ENCODE measurements at places on chromosomes 7 and 10.

GRCh38 chr10:97519342-97519741 is 20.6 kb downstream of the UBTD1 start:
- DNase-seq: no peak

DNA sequence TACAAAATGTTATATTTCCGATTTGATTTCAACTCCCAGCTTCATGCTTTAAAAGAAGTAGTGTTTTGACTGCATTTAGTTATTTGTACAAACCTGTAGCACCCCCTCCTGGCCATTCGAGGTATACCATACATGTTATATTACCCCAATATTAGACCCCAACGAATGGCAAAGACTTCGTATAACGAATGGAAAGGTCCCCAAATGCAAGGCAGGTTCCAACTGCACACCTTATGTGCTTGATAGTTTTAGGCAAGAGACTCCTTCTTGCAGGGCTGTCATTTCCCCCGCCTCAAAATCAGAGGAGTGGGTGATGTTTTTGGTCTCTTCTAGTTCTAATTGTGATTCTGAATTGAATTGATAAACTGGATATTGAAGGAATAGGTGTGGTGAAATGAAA is 101.1 kb upstream of the TARP start:
- DNase-seq: peak; percentile 70

DNA sequence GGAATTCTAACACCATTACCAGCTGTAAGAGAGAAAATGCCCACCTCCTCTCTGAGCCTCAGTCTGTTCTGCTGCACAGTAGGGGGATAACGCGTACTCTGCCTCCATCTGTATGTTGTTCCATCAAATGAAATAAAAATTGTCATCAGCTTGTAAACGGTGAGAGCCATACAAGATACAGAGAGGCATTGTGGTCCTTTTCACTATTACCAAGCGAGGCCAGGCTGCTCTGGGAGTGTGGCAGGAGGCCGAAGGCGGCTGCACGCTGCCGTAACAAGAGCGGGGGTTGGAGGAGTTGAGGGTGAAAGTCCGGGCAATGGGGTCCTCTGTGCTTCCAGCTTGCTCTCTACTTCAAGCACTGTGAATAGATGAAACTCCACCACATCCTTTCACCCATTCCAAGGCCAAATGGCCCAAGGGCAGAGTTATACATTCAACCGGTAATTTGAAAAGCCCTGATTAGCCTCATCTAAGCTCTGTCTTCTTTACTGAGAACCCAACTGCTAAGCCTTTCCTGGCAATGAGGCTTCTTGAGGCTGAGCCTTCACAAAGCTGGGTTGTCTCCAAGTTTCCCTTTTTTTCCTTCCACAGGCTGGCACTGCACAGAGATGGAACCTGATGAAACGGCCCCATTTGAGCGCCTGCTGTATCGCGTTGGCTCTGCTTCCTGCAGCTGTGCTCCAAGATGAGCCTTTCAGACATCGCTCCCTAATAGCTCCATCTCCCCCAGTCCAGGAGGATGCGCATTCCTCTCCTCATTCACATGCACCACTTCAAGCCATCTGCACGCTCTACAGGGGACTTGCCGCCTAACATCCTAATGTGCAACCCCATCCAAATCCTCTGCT is 47.2 kb downstream of the PYROXD2 start:
- no peak for DNase-seq

DNA sequence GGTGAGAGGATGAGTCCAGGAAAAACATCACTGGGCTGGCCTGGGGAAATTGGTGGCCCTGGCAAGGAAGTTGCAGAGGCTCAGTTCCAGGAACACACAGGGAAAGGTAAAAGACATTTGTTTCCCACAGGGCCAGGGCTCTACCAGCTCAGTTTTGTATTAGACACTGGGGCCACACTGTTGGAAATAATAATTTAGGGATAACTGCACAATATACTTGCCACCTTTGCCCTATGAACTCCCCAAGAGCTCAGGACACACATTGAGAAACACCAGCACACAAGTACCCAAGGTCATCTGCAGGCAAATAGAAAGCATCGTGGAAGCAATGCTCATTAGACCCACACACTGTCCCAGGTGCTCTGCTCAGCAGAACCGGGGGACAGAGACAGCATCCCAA is 617.6 kb downstream of the PTPRN2 start:
- DNase-seq: no peak

DNA sequence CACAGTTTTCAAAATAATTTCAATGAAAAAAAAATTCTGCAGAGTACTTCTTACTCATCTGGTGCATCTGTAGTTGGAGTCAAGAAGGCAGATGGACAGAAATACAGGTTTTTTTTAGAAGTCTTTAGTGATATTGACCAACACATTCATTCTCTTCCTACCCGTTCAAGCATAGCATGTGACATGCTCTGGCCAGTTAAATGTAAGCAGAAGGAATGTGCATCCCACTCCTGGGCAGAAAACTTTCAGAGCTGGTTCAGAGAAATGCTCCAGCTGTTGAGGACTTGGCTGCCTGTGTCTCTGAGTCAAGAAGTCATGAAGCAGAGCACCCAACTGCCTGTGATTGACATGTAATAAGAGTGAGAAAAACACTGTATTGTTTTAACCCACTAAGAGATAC is 665.3 kb upstream of the IGFBP3 start:
- no peak for DNase-seq

DNA sequence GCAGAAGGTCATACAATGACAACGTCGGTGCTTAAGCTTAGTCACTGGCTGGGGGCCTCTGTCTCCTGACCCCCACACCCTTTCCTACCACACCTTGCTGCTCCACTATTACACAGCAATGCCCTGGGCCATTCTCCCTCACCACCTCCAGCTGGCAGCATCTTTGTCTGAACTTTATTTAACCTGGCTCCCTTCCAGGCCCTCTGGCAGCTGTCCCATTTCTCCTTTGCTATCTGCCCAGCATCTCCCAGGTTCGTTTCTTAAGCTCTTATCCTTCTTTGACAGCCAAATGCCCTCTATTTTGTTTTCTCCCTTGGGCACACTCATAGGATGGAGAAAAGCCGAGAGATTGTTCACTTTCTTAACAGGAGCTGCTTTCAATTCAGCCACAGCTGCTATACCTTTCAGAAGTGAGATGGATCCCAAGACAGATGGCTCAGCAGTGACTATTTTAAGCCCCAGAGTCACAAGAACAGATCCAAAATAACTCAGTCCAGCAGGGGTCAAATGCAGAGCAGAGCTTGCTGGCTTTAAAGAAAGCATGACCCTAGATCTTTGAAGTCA is 1277.1 kb upstream of the AUTS2 start:
- DNase-seq: no peak

GRCh38 chr10:67808704-67809103 is 29.3 kb downstream of the DNAJC12 start:
- no peak for DNase-seq

- no peak for DNase-seq
These were observed 58.7 kb downstream of the ITGA8 start for GRCh38 chr10:15660990-15661389.

DNA sequence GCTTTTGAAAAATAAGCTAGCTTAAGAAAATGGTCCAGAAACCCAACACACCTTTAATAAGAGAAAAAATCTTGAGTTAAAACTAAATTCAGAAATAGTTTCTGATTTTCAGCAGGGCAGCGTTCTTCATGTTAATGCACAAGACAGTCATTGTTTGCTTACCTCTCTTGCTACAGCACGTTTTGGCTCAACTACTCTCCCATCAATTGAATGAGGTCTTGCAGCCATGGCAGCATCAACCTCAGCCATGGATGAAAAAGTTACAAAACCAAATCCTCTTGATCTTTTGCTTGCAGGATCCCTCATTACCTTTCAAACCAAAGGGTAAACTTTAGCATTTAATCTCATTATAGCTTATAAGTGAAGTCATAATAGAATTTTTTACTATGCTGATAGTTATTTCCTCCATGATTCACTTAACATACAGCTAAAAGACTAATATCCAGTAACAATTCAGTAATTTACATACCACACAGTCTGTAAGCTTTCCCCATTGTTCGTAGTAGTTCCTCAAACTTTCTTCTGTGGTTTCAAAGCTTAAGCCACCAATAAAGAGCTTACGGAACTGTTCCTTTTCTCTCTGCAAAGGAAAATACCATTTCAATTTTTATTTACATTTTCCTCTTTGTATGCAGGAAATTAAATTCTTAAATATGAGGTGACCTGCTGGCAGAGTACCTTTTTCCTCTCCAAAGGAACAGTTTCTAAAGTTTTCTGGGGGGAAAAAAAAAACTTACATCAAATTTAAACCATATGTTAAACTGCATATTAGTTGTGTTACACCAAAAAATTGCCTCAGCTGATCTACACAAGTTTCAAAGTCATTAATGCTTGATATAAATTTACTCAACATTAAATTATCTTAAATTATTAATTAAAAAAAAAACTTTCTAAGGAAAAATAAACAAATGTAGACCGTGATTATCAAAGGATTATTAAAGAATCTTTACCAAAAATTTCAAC is 3.1 kb downstream of the HNRNPA2B1 start:
- no peak for DNase-seq

DNA sequence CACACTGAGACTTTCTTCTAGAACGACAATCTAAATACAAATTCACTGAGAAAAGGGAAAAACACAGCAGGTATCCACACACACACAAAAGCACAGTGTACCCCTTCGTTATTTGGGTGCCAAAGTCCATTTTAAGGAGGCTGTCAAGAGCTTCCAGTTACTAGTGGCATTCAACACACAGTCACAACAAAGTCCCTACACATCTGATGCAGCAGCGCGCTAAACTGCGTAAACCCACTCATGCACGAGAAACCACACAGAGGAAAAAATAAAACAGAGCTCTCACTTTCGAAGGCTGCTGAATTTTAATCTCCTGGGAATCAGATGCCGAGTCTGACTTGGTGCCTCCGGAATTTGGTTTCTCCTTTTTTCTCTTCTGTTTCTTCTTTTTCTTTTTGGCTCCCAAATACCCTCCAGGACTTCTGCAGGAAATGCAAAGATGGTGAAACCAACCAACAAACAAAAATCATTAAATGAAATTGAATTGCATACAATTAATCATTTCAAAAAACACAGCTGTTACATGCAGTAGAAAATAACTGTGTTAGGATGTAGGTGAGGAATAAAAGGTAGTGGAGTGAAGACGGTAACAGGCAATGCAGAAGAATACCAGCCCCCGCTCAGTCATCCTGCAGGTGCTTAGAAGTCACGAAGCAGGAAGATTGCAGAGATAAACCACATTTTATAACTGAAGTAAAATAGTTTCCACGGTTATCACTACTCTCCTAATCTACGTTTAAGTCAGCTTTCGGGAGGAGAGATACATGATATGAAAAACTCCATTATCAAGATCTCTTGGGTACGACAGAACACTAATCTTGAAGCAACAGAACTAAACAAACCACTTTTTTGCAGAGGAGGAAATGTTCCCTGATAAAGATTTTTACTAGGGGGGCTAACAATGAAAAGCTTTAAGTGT is 27.1 kb downstream of the NMT2 start:
- DNase-seq: no peak

- DNase-seq: no peak
These were observed 849.1 kb upstream of the AUTS2 start for GRCh38 chr7:68748934-68749900.

- DNase-seq: no peak
These were observed 15.9 kb upstream of the STOX1 start for GRCh38 chr10:68811314-68812009.

- DNase-seq: no peak
These were observed 224.0 kb downstream of the TNS3 start for GRCh38 chr7:47357863-47358262.

All from endothelial cell of umbilical vein (primary cell).